Stimulated activated naive CD4-positive, alpha-beta T cell treated with Interleukin-2 at 50 U/mL for 16 hours (primary cell): ENCODE measurements at places on chromosomes 7 and 10.

GRCh38 chr7:98199131-98199530 is 12.1 kb upstream of the BHLHA15 start:
- DNase-seq = no peak

DNA sequence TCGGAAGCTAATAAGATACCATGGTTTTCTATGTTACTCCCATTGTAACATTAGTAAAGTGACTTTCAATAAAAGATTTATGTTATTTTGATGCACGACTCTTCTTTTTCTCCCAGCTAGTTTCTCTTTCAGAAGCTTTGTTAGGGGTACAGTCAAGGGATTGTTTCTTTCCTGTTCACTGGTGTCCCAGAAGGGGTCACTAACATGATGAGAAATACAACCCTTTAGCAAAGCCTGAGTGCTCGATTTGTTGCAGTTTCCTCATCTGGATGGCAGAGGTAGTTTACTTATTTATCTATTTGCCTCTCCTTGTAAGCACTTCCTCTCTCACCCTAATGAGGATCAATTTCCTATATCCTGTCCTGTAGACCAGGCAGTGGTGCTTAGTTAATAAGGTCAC is 17.0 kb downstream of the SRI start:
- no peak for DNase-seq

DNA sequence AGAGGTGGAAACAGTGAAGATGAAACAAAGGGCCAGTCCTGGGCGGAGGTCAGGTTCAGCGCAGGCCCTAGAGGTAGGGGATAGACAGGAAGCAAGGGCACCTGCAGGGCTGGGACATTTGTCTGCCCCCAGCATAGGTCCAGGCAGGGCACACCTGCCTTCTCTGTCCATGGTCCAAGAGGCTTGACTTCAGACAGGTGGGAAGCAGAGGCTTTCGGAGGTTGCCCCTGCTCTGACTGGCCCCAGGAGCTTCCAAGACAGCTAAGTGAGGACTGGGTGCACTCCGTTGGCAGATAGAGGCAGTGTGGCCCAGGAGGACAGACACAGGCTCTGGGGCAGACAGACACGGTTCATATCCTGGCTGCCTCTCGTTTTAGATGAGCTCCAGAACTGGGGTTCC is 71.6 kb upstream of the GRB10 start:
- DNase-seq = no peak

GRCh38 chr10:110138197-110138812 is 69.1 kb upstream of the MXI1 start:
- no peak for DNase-seq

DNA sequence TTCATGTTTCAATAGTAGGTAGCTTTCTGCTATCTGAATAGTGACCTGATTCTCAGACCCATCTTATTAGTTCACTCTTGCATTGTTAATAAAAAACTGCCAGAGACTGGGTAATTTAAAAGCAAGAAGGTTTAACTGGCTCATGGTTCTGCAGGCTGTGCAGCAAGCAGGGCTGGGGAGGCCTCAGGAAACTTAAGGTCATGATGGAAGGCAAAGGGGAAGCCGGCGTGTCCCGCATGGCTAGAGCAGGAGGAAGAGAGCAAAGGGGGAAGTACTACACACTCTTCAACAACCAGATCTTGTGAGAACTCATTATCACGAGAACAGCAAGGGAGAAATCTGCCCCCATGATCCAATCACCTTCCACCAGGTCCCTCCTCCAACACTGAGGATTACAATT is 185.2 kb upstream of the PITRM1 start:
- no peak for DNase-seq

GRCh38 chr10:5355594-5356301 is 9.0 kb upstream of the UCN3 start:
- DNase-seq = no peak

DNA sequence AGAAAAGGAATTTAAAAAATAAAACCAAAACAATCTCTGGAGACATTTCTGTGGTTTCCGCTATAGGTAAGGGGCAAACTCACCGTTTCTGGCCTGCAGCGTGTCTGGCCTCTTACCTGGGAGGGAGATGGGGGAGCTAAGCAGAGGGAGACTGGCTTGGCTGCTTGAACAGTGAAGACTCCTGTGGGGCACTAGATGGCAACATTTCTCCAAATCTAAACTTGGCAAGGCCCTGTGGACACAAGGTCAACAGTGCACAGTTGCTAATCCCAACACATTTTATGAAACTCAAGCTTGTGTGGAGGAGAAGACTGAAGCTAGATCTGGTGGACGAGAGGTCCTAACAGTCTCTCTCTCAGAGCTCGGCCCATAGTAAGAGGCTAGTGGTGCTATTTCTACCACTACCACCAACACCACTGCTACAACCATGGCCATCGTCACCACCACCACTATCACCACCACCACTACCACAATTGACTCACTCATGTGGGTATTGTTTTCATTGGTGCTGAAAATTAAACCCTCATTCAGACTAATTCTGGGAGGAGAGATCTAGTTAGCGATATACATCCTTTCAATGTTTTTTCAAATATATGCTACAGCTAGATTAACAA is 28.4 kb upstream of the CDHR3 start:
- DNase-seq = no peak

DNA sequence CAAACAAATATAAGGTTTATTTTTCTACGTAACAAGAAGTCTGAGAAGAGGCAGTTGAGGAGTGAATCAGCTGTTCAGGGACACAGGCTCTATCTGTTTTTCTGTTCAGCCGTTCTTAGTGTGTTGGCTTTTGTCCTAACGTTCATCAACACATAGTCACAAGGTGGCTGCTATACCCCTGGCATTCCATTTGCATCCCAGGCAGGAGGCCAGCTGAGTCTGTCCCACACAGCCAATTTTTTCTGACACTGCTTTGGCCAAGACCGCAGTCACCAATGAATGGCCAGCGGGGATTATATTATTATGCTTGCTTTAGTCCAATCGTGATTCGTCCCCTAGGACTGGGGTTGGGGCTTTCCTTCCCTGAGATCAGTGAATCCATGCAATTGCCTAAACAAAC is 143.4 kb upstream of the CHST15 start:
- no peak for DNase-seq

- DNase-seq = no peak
Measured at GRCh38 chr7:91634485-91635177, 245.9 kb downstream of the MTERF1 start.

DNA sequence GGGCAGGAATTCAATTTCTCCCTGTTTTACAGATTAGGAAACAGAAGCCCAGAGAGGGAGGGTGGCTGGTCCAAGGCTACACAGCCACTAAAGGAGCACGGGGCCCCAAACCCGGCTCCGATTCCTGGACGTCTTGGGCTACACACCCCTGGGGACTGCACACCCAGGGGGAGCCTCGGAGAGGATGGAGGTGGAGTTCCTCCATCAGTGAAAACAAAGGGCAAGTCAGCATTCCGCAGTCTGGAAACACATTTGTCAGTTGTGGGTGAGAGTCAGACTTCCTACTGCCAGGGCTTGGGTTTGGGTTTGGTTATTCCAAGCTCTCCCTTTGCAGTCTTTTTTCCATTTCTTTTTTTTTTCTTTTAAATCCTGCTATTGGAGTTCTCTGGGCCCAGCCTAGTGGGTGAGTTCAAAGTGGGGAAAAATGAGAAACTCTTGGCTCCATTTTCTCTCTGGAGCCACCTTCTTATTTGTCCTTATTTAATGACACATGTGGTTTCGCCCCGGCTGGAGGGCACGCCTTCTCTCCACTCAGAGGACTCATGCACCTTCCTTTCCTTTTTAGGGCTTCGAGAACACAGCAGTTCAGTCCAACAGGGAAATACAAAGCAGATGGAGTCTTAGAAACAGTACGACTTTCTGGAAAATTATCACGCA is 59.9 kb upstream of the AQP1 start:
- DNase-seq = no peak
